Astrocyte of the hippocampus (primary cell): ENCODE measurements at places on chromosomes 5 and 9.
A peak's percentile ranks its signal among the peaks of the same experiment; 100 is the strongest.

GRCh38 chr9:78821126-78821822, 524.3 kb downstream of the PSAT1 start:
- peak; percentile 49 for DNase-seq

- no peak for DNase-seq
Measured at GRCh38 chr9:94610181-94610606, 16.6 kb upstream of the FBP2 start.

DNA sequence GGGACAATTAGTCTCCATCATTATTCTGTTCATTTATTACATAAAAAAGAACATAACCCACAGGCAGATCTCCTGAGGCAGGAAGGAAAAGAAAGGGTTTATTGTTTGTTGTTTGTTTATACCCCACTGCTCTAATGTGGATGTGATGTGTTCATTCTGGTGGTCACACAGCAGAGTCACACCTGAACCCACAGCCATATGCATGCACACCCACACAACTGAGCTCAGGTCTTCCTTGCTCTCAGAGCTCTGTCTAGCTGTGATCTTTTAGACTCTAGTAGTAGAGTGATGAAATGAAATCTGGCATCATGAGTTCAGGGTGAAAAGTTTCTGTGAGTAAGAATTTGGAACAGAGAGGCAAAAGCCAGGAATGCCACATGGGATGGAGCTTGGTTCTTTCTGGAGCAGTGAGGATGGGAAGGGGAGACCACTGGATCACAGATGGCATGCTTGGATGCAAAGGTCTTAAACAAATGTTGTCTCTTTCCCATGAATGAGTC, 227.0 kb downstream of the PAPPA start:
- DNase-seq, result no peak

DNA sequence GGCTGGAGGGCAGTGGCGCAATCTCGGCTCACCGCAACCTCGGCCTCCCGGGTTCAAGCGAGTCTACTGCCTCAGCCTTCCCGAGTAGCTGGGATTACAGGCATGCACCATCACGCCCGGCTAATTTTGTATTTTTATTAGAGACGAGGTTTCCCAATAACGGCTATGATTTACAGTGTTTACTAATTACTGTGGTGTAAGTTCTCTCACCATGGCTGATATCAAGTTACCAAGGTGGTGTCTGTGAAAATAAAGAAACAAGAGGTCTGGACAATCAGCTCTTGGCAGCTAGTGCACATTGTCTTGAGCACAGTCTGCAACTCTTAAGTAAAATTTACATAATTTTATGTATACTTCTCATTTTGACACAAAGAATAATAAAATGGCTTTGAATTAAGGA, 385.5 kb upstream of the COX7C start:
- DNase-seq, result no peak

- peak; percentile 14 for DNase-seq
Measured at GRCh38 chr5:69285448-69286116, 47.0 kb downstream of the CCDC125 start.

- DNase-seq, result no peak
Measured at GRCh38 chr9:4174546-4175175, 125.2 kb downstream of the GLIS3 start.

GRCh38 chr9:76116913-76117312, 226.4 kb downstream of the PCSK5 start:
- DNase-seq, result no peak

GRCh38 chr5:16980983-16981382, 44.9 kb upstream of the MYO10 start:
- peak; percentile 14 for DNase-seq

DNA sequence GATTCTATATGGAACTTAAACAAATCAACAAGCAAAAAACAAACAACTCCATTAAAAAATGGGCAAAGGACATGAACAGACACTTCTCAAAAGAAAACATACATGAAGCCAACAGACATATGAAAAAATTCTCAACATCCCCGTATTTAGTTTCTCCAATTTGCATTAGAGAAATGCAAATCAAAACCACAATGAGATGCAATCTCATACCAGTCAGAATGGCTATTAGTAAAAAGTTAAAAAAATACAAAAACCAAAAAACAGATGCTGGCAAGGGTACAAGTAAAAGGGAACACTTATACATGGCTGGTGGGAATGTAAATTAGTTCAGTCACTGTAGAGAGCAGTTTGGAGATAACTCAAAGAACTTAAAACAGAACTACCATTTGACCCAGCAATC, 342.1 kb upstream of the NUDT12 start:
- DNase-seq, result no peak

DNA sequence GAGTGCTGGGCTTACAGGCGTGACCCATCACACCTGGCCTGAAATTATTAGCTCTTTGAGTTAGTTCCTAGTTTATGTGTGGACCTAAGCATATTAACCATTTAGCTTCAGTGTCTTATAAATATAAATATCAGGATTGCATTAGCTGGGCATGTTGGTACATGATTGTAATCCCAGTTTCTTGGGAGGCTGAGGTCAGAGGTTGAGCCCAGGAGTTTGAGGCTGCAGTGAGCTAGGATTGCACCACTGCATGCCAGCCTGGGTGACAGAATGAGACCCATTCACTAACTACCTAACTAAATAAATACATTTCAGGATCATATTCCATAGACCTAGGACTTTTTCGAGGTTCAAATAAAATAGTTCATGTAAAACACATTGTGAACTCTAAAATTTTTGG, 129.8 kb downstream of the VPS13A start:
- DNase-seq, result no peak

GRCh38 chr5:119255571-119256356, 100.1 kb upstream of the TNFAIP8 start:
- no peak for DNase-seq

GRCh38 chr5:135832941-135833920, 1.2 kb upstream of the SLC25A48 start:
- DNase-seq, result no peak

GRCh38 chr5:128826275-128826674, 139.0 kb upstream of the SLC27A6 start:
- no peak for DNase-seq

GRCh38 chr9:120474591-120475243, 105.2 kb downstream of the CDK5RAP2 start:
- DNase-seq, result no peak

DNA sequence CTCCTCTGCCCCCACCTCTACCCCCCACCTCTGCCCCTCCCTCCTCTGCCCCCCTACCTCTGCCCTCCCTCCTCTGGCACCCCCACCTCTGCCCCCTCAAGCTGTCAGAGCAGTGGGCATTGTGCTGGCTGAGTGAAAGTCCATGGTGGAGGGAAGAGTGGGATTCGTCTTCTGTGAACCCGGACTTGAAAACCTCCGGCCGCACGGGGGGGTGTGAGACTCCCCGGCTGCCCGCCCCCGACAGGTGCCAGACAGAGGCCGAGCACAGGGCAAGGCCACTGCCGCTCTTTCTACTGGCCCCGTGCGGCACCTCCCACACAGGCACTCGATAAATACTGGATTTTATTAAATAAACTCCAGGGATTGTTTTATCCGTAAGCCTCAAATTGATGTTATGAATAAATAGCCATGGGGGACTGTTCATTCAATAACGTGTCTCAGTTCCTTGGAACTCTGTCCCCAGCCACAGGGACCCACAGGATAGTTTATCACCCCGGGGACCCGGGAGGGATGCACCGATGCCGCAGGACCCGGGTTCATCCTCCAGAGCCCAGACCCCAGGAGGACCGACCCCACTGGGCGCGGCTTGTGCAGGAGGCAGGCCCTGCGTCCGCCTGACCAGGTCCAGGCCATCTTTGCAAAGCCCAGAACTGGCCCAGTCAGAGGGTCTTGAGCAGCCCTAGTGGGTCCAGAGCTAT, 2.6 kb upstream of the QRFP start:
- no peak for DNase-seq

DNA sequence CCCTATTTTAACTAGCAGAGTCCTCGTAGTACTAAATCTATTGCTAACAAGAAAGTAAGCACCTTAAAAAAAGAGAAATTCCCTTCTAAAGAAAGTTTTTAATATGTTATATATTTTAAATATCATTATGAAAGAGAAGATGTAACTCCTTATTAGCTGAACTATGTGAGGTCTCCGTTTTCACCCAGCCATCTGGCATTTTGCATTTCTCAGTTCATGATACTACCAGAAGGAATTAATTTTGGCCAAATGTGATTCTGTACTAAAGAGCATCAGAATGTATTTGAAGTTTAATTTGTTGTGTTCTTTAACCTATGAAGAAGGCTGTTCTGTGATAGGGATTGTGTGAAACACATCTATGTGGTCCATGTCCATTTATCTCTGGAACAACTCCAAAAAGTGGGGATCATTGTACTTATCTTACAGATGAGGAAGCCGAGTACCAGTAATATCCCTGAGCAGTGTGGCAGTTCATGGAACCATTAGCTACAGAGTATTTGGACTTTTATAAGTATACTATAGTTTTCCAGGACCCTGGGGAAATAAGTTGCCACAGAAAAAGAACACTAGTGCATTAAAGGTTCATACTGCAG, 29.8 kb downstream of the TNFAIP8 start:
- no peak for DNase-seq

DNA sequence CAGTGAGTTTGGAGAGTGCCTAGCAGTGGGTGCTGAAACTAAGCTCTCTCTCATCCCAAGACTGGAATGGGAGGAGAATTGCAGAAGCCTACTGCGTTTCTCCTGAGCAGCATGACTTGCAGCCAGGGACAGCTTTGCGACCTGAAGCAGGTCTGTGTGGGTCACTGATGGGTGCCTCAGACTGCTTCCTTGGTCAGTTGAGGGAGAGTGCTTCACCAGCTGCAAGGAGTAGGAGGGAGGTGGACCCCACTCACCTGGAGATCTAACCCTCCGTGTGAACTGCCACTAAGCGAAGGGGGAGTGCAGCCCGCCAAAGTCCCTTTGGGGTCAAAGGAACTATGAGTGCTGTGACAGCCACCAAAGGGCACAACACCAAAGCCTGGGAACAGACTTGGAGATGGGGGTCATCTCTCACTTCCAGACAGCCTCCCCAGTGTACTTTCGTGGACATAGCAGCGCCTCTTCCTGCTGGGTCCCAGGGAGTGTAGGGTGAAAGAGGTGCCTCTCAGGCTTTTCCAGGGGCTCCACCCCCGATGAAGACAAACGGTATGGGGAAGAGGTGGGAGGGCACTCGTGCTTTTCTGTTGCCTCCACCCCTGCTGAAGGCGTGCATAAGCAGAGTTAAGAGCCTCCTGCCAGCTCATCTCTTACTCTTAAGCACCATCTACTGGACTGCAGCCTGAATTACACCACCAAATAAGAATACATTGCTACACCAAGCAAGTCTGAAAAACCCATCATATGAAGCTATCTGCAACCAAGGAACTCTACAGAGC, 34.3 kb upstream of the MACIR start:
- DNase-seq, result peak; percentile 73

- DNase-seq, result no peak
Measured at GRCh38 chr5:53219174-53219573, 109.6 kb upstream of the MOCS2 start.

- no peak for DNase-seq
Measured at GRCh38 chr9:134886413-134886913, 5.9 kb downstream of the FCN2 start.

DNA sequence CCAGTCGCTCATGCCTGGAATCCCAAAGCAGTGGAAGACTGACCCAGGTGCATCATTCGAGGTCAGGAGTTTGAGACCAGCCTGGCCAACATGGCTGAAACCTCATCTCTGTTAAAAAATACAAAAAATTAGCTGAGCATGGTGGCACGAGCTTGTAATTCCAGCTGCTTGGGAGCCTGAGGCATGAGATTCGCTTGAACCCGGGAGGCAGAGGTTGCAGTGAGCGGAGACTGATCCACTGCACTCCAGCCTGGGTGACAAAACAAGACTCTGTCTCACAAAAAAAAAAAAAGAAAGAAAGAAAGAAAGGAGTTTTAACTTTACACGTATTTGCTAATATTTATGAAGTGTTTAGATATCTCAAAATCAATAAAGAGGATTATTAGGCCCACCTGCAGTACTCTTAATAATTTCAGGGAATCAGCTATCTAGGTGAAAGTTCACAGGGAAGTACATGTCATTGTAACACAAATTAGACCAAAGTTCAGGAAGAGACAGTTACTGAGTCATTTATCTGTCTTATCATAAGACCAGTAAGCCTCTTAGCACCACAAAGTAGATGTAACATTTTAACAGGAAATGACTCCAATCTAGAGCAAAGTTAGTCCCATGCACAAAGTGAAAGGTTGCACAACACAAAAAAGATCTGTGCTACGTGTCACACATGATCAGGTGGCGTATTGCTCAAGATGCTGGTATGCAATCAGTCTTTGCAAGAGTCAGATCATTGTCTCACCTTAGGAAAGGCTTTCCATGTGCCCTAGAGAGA, 34.1 kb upstream of the PLIN2 start:
- peak; percentile 35 for DNase-seq

- DNase-seq, result peak; percentile 93
Measured at GRCh38 chr5:135185481-135186065, 151.5 kb upstream of the PITX1 start.

- no peak for DNase-seq
Measured at GRCh38 chr9:21491756-21492155, 9.6 kb upstream of the IFNE start.

DNA sequence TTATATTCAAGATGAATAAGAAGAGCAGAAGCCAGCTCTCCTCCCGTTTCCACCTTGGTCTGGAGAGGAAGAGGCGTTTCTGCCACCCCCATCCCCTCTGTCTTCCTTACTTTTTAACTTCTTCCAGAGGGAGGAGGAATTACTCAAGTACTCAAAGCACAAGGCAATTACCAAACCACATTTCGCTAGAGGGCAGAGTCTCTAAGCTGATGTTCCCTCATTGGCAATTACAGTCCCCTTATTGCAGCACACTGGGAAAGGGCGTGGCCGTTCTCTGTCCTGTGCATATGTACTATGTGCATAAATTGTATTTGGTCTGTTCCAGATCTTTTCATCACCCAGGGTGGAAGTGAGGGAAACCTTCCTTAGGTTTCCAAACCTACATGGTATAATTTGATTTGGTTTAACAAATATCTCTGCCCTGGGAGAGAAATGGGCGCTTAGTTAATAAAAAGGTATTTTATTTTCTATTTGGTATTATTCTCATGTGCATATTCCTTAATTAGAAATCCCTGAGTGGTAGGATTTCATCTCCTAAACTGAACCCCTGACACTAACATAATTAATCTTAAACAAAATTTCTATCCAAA, 29.8 kb upstream of the ALDOB start:
- peak; percentile 39 for DNase-seq

GRCh38 chr9:19485193-19485592, 76.4 kb downstream of the ACER2 start:
- no peak for DNase-seq

- no peak for DNase-seq
Measured at GRCh38 chr5:3680821-3681220, 85.2 kb downstream of the IRX1 start.

DNA sequence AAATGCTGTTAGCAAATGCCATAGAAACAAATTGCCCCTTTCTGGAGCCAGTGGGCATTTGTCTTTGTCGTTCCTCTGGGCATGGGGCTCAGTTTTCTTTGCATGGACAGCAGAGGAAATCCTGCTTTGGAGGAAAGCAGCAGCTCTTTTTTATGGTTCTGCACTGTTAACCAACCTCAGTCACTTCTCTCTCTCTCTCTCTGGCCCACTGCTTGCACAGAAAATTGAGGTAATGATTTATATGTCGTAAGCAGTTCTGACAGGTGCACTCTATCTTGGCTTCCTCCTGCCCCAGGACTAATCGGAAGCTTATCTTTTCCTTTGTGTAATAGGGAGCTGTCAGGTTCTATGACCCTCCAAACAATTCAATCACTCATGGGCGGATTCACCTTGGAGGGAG, 159.6 kb upstream of the GPR151 start:
- DNase-seq, result no peak

- DNase-seq, result no peak
Measured at GRCh38 chr9:20790721-20791120, 106.7 kb downstream of the FOCAD start.
